ENCODE measurements at places on chromosomes 11 and 22.

DNA sequence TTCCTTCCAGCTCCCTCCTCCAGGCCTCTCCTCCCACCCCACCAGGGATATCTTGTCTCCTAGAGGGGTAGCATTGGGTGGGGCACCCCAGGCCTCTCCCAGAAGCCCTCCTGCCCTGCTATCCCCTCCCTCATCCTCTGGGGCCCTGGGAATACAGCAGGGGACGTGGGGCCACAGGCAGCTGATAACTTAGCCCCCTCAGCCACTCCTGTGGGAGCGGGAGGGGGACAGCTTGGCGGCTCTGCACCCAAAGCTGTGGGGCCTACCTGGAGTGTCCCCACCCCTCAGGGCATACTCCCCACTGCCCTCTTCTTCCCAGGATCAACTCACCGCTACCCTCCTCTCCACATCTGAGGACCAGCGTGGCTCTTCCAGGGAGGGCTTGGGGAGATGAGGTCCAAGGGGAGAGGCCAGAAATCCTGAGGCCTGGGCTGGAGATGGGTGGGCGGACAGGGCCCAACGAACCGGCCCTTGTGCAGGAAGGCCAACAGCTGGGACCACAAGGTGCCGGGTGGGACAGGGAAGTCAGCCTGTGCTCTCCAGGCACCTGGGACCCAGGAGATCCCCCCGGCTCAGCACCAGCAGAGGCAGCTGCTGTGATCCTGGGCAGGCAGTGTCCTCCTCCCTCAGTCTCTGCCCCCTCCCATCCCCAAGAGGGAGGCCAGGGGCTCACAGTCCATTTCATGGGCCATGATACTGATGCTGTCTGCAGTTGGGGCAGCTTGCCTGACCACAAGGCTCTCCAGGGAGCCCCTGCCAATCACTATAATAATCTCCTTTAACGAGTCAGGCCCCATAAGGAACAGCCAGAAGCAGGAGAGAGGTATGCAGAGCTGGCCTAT lies 23.2 kb downstream of the NEAT1 start:
- DNase-seq, result no peak

DNA sequence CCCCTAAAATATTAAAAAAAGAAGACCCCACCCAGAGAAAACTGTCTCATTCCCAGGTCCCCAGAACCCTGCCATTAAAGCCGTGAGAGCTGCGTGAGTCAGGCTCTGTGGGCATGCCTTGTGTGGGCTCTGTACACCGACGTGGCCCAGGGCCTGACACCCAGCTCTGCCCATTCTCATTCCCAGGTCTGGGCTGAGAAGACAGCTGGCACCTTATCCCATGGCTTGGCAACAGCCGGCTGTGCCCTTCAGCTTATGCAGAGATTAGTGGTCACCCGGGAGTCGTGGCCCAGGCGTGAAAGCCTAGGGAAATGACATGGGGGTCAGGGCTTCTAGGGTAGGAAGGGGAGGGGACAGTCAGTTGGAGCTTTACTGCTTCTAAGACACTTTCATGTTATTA lies 31.9 kb downstream of the OTOG start:
- DNase-seq, result no peak

DNA sequence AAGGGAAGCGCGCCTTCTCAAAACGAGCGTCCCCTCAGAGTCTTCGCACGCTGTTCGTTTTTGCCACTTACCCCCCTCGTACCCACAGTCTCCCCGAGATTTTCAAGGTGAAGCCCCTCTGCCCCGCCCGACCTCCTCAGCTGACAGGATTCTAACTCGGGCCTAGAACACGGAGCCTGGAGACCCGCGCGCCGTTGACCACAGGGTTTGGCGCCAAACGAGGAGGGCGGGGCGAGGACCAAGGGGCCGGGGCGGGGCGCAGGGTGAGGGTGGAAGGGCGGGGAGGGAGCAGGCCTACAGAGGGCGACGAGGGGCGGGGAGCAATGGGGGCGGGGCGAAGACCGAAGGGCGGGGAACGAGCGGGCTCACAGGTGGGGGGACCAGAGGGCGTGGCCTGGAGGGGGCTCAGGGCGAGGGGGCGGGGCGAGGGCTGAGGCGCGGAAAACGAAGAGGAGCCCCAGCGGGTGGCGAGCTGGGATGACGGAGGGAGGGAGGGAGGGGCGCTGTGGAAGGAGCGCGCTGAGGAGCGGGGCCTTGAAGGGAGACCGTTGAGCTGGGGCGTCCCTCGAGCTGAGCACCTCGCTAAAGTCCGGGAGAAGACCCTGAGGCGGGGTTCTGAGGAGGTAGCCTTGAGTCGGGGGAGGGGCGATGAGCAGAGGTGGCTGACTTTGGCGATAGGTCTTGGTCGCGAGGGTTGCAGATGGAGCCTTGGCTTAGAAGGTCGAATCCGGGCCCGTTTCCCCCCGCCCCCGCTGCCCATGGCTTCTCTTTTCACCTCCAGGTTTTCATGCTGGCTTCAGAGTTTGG lies at the start of gene DMC1:
Gene DMC1, minus strand, starts transcription at position 212 of the 807 bp plus-strand sequence. CDS start 1,927 bp downstream, outside the sequence.
- peak; percentile 96 for DNase-seq

GRCh38 chr11:63945477-63946163 lies 6.8 kb downstream of the NAA40 start:
- no peak for DNase-seq

GRCh38 chr11:130414107-130415080 lies 14.0 kb downstream of the ADAMTS8 start:
- no peak for DNase-seq

DNA sequence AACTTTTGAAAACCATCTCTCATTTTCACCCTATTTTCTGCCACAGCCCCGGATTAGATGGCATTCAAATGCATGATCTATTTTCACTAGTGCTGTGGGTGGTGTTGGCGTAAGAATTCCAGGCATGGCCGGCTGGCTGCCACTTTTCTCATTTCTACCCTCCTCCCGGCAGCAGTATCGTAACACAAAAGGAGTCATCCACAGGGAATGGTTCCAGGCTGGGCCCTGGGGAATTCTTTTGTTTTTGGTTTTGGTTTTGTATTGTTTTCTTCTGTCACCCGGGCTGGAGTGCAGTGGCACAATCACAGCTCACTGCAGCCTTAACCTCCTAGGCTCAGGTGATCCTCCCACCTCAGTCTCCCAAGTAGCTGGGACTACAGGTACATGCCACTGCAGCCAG lies 13.8 kb downstream of the JAML start:
- DNase-seq, result no peak
